ENCODE measurements at places on chromosomes 5 and 9. TPM values are rescaled to one million over a fixed set of nuclear protein-coding genes. Genes with fewer than 3 reads are reported as not detected.

FGF10 gene
- 8.7 TPM for polyA plus RNA-seq

NR2F1-AS1 gene
- polyA plus RNA-seq: 59.1 TPM

CCNJL gene
- 8.2 TPM for polyA plus RNA-seq

DNA sequence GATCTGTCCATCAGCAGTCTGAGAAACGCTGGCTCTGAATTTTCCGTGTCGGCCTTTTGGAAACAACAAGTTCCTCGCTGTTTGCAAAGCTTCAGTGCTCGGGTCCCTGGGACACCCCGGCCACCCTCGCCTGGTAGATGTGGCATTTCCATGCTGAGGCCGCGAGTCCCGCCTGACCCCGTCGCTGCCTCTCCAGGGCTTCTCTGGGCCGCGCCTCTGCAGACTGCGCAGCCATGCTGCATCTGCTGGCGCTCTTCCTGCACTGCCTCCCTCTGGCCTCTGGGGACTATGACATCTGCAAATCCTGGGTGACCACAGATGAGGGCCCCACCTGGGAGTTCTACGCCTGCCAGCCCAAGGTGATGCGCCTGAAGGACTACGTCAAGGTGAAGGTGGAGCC lies 4.7 kb downstream of the NTNG2 start:
- DNase-seq: no peak

DNA sequence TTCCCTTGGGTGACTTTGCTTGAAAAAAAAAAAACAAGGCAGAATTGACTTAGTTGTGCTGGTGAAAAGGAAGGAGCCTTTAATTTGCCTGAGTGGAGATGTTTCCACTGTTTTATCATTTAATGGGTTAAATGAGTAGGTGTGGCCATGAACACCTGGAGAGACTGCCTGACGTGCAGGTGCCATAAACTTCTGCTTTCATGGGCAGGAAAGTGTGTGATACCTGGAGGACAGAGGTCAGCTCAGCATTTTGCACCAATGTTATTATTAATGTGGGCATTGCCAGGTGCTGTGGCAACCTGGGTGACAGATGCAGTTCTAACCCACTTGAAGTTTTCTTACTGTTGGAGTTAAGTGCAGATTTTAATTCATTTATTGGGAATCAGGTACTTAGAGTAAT lies 145.4 kb downstream of the CD180 start:
- DNase-seq: no peak

GRCh38 chr5:132496631-132497487 lies 6.3 kb upstream of the IRF1 start:
- DNase-seq: peak; percentile 70

- DNase-seq: no peak
Observed at GRCh38 chr5:85500869-85501268, 1116.2 kb upstream of the EDIL3 start.

Data from left kidney (tissue), 8 donors.